ENCODE measurements at places on chromosomes 3 and 15.

DNA sequence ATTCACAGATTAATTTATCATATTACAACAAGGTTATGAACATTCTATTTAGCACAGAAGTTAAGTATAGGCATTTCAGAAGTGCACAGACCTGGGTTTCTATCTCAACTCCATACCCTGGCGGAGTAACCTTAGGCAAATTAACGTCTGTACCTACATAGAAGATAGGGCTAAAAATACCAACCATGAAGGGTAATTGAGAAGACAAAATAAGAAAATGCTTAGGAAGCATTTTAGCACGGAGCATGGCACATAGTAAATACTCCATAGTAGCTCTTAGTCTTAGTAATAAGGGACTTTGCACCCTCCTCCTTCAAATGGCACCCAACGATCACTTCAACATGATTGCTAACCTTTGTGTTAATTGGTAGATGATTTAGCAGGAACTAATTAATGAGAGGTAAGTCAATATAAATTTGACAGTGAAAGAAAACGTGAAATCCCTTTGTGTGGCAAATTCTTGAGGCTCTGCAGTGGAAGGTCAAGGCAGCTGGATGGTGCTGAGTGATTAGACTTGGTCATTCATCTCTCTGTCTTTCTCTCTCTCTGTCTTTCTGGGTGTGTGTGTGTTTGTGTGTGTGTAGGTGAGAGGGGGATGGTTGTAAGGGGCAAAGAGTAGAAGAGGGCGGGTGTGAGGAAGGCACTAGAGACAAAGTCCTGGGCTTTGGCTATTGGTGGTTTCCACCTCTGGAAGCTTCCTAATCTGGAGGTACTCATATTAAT is 131.1 kb upstream of the PHLDB2 start:
- DNase-seq = no peak

GRCh38 chr15:101538996-101539395 is 49.5 kb upstream of the PCSK6 start:
- no peak for DNase-seq

GRCh38 chr3:194395778-194396538 is 3.1 kb downstream of the GP5 start:
- no peak for DNase-seq

- no peak for DNase-seq
Observed at GRCh38 chr3:58006661-58007060, 1.6 kb upstream of the FLNB start.

- DNase-seq = peak; percentile 5
Observed at GRCh38 chr3:186107215-186108105, 1.4 kb downstream of the ETV5 start.

GRCh38 chr3:195868866-195869412 is 39.4 kb downstream of the TNK2 start:
- DNase-seq = no peak

- no peak for DNase-seq
Observed at GRCh38 chr3:190575437-190576185, 61.7 kb downstream of the IL1RAP start.

GRCh38 chr3:86251781-86252180 is 739.2 kb downstream of the VGLL3 start:
- DNase-seq = no peak

DNA sequence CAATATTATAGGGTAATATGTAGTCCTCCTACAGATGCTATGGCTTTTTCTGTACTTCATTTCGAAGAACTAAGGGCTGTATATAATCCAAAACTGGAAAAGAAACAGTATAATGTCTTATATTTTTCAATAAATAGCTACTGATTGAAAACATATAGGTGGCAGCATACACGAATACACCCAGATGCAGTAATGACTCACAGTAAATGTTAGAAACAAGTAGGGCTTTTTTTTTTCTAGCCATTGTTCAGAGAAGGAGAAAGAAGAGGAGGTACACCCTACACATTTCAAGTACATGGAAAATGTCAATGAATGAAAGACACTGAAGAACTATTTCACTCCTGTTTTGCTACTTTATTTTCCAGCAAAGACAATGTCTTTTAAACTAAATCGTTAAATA is 9.4 kb downstream of the DAZL start:
- no peak for DNase-seq

GRCh38 chr15:92661069-92661468 is 5.5 kb upstream of the FAM174B start:
- DNase-seq = no peak

- DNase-seq = no peak
Observed at GRCh38 chr15:82830427-82831173, 21.2 kb downstream of the WHAMM start.

DNA sequence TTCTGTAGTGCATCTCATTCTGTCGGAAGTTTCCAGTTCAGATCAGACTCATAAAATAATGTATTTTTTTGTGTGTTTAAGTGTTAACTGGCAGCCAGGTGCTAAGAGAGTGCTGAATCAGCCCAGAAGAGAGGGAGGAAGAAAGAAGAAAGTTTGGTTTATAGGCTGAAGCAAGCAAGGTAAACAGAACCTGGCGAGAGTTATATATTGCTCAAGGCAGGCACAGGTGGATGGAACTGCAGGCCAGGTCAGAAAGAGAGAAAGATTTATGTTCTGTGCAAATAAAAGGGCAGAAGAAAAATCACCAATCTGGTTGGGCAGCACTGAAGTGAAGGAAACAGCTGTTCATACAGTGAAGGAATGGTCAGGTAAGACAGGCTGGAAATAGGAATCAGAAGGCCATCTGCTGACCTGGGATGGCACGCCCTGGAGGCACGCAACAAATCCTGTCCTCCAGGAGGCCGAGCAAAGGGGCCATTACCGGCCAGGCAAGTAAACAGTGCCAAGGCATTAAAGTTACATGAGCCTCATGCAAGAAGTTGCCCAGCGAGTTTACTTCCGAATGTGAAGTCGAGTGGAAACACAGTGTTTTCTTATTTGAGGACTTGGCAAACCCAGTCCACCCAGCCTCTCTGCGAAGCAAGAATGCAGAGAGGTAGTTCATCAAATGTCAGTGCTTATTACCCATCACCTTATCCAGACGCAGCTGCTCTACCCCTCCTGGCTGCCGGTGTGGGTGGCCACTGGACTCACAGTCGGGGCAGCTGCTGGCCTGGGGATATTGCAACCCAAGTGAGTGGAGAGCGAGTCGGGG is 309.8 kb downstream of the VPS13C start:
- no peak for DNase-seq

DNA sequence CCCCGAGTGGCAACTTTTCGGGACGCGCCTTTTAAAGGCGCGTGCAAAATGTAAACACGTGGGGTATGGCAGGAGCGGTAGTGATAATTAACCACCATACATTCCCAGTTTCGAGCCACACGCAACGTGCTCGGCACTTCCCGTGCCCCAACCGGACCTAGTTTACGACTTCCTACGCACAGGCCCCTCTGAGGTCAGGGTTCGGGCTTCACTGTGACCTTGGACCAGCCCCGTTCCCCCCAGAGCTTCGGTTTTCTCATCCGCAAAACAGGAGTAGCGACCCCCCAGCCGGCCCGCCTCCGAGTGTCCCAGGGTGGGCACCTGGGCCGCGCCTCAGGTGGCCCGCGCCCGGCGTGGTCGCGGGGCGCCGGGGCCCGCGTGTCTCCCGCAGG is 451 bp downstream of the CHCHD4 start:
- DNase-seq = no peak

DNA sequence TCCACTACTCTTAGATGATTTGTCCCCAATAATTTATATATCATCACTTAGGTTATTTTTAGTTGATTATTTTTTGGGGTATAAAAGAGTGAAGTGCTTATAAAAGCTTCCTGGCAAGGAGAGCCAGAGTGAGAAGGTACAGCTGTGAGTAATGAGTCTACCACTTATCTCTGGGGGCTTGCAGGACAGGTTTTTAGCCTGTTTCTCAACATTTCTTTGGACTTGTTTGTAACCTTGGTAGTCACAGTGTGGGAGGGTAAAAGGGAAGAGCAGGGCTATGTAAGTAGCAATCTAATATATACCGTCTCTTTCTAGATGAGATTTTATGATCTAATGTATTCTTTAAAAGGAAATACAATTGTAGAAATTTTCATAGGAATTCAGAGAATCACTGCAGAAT is 321.3 kb upstream of the GOLIM4 start:
- DNase-seq = no peak

DNA sequence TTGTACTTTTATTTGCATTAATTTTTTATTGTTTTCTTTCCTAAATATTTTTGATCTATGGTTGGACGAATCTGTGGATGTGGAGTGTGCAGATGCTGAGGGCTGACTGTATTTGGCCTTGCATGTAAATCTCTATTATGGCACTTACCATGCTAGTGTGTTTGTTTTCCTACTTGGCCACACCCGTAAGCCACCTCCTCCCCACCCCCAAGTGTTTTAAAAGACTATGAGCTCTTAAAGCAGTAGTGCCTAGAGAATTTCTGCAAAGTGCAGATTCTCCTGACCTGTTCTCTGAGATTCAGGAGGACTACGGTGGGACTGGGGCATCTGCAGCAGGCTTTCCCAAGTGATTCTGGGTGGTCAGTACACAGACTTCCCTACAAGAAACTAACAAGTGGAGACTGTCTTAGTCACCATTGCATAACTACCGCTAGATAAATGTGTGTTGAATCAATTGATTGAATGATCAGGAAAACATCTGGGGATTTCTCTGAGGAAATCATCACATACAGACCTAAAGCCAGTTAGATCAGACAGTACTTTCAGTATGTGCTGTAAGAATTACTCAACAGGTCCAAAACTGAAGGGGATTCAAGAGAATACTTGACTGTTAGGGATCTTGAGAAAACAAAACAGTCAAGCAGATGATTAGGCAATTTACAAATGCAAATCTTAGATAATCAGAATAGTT is 6.2 kb upstream of the TIPARP start:
- DNase-seq = no peak

- no peak for DNase-seq
Observed at GRCh38 chr3:56761887-56762651, 39.7 kb downstream of the ARHGEF3 start.

- no peak for DNase-seq
Observed at GRCh38 chr3:50390508-50391224, 31.3 kb upstream of the TMEM115 start.

DNA sequence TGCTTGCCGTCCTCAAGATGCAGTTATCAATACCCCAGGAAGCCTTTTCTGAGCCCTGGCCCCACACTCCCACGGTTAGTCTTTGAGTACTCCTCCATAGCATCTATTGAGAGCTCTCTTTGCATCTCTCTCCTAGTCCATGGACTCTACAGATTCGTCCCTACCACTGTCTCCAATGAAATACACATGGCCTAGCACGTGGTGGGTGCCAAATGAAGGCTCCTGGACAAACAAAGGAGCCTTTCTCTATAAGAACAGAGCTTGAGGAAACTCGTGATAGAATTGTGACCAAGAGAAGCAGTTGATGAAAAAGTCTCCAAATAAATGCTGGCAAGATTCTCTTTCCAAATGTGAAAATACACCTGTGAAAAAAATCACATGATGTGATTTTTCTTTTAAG is 166.1 kb downstream of the GABRG3 start:
- DNase-seq = no peak

DNA sequence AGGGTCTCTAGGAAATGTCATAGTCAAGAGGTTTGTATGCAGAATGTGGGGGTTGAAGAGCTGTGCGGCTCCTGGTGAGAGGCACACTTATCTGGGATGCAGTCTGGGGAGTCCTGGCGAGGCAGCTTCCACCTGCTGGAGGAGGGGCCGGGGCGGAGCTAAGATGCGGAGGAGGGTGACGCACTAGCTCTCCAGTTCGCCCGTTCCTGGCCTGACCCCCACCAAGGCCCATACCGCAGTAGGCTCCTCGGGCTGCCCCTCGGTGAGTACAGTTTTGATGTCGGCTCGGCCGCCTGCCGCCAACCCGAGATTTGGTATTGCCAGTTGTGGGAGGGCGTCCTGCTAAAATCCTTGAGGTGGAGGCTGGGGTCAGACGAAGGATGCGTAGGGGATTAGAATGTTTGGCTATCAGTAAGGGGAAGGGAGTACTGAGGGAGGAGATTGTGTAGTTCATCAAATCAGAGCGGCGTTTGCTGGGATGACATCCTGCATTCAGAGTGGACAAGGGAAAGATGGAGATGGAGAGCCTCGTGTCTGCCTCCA is at the start of gene SCG5:
TSS of gene SCG5 (plus strand) at position 194 of the 543 bp plus-strand sequence. CDS start 1,883 bp downstream, outside the sequence.
- DNase-seq = no peak

DNA sequence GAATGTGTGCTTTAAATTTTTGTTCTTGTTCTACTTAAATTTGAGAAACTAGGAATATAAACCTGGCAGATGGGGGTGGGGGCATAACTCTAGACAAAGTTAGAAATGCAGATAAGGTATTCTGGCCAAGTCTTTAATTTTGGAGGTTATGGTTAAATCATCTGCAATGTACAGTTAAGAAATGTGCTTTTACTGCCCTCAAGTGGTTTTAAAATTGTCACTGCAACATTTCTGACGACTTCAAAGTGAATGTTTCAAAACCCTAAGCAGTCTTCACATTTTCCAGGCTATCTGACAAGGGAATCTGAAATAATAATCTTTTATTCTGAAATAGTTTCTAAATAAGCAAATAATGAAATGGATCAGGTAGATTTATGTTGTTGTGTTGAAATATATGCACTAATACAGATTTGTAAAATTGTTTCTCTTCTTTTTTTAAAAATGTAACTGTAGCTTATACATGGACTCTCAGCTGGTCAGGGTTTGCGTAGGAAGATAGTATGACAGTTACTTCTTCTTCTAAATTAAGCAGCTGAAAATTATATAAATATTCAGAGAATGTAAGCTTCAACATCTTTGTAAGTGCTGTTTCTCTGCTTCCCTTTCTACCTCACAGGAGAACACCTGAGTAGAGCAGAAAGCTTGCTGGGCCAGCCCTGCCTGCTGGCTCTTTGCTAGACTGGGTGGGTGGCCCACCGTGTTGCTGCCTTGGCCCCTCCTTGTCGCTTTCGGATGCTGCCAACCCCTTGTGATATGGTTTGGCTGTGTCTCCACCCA is 45.0 kb downstream of the SUCNR1 start:
- no peak for DNase-seq

DNA sequence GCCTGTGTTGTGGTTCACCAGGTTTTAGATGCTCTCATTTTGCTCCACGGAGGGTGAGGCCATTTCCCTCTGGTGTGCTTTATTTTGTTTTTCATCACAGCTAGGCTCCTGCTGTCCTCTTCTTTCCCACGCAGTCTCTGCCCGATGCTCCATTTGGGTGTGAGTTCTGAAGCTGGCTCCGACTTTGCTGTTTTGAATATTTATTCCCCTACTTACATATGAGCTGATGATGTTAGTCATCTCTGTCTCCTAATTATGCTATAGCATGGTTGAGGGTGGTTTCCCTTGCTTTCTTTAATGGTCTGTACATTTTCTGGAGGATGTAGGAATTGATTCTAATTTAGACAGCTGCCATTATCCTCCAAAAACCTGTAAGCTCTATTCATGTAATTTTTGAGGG is 168.1 kb upstream of the MYRIP start:
- DNase-seq = no peak

- DNase-seq = no peak
Observed at GRCh38 chr15:41429003-41429890, 12.4 kb downstream of the RTF1 start.

DNA sequence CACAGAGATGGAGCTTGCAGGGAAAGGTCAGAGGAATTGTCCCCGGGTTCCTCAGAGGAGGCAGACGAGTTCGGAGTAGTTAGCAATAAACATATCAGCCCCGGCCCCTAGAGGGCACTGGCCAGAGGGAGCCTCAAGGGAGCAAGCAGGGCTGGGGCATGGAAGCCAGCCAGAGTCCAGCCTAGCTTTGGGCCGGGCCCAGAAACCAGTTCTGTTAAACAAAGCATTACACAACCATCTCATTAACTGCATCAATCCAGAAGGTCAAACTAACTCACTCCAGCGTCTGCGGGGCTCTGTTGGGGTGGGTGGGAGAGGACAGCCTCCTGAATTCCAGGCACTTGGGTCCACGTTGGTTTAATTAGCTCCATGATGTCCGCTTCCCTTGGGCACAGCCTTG is 41.0 kb upstream of the IREB2 start:
- DNase-seq = no peak
